Aorta (tissue), 5 donors: ENCODE measurements at places on chromosomes 4 and X. TPM values are rescaled to one million over a fixed set of nuclear protein-coding genes. Genes with fewer than 3 reads are reported as not detected.

- no peak overlapping the region for H3K4me3 ChIP-seq
- H3K36me3 ChIP-seq, result no peaks in the 10 kb centered on the region
- no peak overlapping the region for H3K27ac ChIP-seq
Observed at GRCh38 chr4:76984127-76984526, 34.6 kb downstream of the SEPTIN11 start.

Gene TMEM35A
- 3.7 TPM for polyA plus RNA-seq

DNA sequence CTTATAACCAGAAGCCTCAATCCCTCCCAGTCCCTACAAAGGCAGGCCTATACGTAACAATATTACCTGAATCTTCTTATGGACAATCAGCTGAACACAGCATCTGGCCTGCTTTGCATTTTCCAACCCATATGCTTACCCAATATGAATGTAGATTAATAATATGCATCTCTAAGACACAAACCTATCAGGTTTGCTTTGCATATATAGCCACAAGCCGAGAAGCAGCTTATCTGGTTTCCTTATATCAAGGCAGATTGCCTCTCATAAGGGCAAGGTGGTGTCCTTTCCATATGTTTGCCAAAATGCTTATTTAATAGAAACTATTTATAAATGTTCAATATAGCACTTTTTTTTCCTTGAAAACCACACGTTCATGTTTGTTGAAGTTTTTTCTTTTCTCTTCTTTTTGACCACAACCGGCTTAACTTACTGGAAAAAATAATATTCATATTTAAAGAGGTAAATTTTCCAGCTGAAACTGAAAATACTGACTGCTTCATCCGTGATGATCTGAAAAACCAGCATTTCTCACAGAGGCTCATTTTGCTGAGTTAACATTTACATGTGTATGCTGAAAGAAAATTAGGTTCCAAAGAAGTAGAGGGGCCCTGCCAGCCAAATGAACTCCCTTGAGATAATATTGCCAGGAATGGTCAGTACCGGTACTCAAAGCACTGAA lies 3.8 kb downstream of the IL21 start:
- no peak overlapping the region for H3K27ac ChIP-seq
- no peaks in the 10 kb centered on the region for H3K27me3 ChIP-seq
- DNase-seq, result no peak
- H3K36me3 ChIP-seq, result no peaks in the 10 kb centered on the region
- no peak overlapping the region for H3K4me3 ChIP-seq

DNA sequence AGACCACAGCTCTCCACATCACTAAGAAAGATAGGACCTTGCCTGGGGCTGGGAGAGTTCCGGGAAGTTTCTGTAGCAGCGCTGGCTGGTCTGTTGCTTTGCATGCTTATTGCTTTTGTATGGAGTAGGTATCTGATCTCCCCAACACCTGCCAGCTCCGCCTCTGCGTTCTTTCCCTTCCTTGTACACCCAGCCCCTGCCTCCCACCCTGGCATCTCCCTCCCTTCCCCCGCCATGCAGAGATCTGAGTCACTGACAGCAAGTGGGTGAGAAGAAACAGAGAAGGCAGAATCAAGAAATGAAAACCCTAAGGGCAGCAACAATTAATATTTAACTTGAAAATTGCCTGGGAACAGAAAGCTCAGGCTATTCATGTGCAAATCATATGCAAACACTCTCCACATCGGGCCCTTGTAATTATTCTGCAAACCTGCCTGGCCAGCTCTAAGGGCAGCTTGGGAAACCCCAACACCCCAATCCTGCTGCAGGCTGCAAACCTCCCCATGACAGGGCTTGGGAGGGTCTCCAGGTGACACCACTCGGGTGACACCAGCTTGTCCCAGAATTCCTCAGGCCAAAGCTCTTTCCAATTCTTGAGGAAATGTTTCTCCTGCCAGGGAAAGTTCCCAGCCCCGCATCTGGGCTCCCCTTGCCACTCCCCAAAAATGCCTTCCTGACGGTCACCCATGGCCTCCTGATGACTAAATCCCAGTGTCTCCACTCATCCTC lies 257.2 kb downstream of the FBXW7 start:
- H3K36me3 ChIP-seq, result no peaks in the 10 kb centered on the region
- no peak for DNase-seq
- H3K27ac ChIP-seq, result no peak overlapping the region
- H3K27me3 ChIP-seq, result no peaks in the 10 kb centered on the region

GRCh38 chr4:68175562-68176155 lies 46.0 kb upstream of the TMPRSS11F start:
- no peaks in the 10 kb centered on the region for H3K4me1 ChIP-seq
- DNase-seq, result no peak
- H3K36me3 ChIP-seq, result no peaks in the 10 kb centered on the region
- no peak overlapping the region for H3K4me3 ChIP-seq
- no peaks in the 10 kb centered on the region for H3K27me3 ChIP-seq

Gene TLR6
- 0.75 TPM for polyA plus RNA-seq

DNA sequence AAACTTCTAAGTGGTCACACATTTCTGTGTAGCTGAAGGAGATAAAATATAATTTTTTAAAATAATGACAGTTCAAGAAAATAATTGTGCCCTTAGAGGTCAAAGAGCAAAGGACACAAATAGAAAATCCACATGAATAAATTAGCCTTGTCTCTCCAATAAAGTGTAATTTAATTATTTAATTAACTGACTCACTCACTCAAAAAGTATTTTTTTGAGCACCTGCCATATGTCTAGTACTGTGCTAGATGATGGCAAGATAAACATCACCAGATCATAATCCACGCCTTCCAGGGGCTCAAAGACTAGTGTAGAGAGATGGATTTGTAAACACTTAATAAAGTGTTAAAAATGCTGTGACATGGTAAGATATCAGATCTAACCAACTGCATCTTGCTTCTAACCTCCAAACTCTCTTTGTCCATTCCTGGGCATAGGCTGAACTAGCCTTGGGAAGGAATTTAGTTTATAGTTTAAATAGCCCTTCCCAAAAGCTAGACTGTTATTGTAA lies 112.5 kb downstream of the SCLT1 start:
- no peaks in the 10 kb centered on the region for H3K36me3 ChIP-seq
- H3K27ac ChIP-seq, result no peak overlapping the region
- H3K4me1 ChIP-seq, result peaks cover 3% of the 10 kb centered on the region
- no peak for DNase-seq
- no peak overlapping the region for H3K4me3 ChIP-seq

Gene SYTL5
- polyA plus RNA-seq, result 0.18 TPM

Gene TKTL1
- polyA plus RNA-seq, result not detected
